Brain microvascular endothelial cell (primary cell): ENCODE measurements at places on chromosomes 12 and 14.
A peak's percentile ranks its signal among the peaks of the same experiment; 100 is the strongest.

GRCh38 chr12:22034709-22035506, 11.1 kb upstream of the CMAS start:
- DNase-seq: peak; percentile 36

DNA sequence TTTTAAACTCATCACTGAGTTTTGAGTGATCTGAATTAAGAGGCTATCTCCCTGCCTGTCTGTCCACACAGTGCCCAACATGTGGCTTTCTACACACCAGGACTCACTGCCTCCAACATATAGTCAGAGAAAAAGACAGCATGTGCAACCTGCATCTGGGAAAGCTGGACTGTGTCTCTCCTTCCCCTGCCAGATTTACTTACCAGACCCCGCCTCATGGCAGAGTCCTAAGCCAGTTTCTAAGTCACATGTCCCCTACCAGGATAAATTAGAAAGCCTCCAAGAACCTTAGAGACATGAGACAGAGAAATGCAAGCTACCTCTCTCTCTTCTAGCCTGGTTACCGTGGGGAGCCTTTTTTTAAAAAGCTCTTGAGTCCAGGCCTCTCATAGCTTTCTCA, 2.7 kb upstream of the HDAC7 start:
- no peak for DNase-seq

DNA sequence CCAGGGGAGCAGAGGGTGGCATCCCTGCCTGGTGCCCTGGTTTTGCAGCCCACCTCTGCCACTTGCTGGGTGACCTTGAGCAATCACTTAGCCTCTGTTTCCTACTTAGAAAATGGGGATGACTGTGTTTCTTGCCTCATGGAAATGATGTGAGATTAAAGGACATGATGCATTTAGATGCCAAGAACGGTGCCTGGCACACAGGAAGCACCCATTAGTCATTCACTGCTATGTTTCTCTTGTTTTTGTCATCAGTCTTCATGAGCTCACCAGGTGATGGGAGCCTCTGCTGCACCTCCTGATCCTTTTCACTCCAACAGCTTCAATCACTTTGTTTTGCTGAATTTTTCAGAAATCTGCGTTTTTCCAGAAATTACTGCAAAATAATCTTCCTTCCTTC, 23.6 kb upstream of the ATF1 start:
- no peak for DNase-seq

DNA sequence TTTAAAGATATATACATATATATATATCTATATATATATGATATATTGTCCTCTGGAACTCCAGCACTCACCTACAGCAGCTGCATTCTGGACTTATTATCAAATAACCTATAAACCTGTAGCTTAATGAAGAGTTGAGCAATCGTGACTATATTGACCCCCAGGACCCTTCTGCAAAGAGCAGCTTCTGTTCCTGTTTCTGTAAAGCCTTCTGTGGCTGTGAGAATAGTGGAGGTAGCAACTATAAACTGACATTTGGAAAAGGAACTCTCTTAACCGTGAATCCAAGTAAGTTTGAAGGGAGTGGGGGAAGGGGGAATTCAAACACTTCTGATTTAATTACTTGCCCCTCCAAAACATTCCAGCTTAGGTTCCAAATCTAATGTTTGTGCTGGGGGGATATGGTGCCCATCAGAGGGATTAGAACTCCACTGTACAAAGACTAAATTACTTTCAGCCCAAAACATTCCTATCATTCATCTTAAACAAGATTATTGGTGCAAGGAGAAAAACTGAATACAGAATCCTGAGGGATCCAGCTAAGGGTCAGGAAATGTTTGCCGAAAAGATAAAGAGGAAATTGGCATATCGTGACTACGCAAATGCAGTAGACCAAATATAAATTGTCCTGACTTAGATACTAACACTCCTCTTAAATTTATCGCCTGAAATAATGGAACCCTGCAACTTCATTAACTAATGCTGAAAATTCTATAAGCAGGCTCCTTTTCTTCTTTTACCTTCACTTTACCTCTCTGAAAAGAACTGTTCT, 106.1 kb downstream of the DAD1 start:
- no peak for DNase-seq

DNA sequence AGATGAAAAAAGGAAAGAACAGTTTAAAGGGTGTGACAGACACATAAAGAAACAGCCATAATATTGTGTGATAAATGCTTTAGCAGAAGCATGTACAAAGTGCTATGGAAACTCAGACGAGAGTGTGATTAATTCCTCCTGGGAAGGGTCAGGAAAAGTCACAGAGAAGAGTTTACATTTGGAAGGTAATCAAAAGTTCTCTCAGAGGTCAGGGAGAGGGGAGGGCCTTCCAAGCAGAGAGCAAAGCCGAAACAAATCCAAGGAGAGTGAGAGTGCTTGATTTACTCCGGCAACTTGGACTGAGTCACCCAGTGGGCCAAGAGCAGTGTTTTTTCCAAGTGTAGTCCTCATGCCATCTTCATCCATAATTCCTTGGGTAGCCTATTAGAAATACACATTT, 108.3 kb downstream of the IGF1 start:
- no peak for DNase-seq

- DNase-seq: no peak
These were observed 120.9 kb downstream of the DAAM1 start for GRCh38 chr14:59309291-59309900.

- no peak for DNase-seq
These were observed 11.8 kb upstream of the OTUB2 start for GRCh38 chr14:94014382-94014781.

GRCh38 chr14:21068521-21069387, 1.4 kb upstream of the ARHGEF40 start:
- DNase-seq: peak; percentile 39

DNA sequence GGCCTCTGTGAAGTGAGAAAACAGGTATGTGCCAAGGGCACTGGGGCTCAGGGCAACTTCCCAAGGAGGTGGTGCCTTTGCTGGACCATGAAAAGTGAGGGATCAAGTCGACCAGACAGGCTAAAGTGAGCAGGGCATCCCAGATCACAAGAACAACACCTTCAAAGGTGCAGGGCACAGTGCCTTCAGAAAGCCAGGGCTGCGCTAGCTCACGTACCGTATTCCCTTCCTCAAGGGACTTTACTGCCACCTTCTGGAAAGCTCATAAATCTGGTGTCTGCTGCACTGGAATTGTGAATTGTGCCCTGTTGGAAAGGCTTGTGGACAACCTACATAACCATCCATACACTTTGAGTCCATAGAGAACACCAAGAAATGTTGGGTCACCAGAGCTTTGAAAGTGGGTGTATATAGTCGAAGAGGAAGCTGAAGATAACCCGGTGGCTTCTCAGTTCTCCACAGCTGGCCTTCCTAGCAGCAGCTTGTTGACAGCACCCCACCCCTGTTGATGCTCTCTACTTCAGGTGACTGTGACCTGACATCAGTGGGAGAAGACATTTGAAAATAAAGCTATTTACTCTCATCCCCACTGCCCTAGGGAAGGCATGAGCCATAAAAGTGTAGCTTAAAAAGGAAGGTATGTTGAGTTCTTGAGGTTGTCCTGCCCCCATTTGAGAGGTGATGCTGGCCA, 24.5 kb downstream of the FIGNL2 start:
- DNase-seq: peak; percentile 37

- no peak for DNase-seq
These were observed 7.9 kb upstream of the RFLNA start for GRCh38 chr12:124286971-124287370.

GRCh38 chr14:78595797-78596196, 425.6 kb downstream of the NRXN3 start:
- DNase-seq: no peak

- DNase-seq: peak; percentile 3
These were observed 47.3 kb upstream of the GTF2A1 start for GRCh38 chr14:81268016-81268416.

DNA sequence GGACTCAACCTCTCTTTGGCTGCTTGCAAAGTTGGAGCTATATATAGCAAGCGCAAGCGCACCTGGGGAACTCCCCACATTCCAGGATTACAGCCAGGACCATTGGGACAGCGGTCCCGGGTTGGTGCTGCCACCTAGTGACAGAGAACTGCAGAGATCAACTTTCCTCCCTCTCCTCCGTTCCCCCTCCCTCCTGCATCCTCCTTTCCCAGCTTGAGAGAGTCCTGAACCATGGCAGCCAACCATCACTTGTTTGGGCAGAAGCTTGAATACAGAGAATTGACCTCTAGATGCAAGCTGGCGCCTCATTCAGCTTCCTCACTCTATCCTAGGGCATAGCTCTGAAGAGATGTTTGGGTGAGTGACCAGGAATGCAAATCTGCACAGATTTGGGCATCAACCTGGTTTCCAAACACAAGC, 17.4 kb upstream of the FLVCR2 start:
- peak; percentile 68 for DNase-seq

DNA sequence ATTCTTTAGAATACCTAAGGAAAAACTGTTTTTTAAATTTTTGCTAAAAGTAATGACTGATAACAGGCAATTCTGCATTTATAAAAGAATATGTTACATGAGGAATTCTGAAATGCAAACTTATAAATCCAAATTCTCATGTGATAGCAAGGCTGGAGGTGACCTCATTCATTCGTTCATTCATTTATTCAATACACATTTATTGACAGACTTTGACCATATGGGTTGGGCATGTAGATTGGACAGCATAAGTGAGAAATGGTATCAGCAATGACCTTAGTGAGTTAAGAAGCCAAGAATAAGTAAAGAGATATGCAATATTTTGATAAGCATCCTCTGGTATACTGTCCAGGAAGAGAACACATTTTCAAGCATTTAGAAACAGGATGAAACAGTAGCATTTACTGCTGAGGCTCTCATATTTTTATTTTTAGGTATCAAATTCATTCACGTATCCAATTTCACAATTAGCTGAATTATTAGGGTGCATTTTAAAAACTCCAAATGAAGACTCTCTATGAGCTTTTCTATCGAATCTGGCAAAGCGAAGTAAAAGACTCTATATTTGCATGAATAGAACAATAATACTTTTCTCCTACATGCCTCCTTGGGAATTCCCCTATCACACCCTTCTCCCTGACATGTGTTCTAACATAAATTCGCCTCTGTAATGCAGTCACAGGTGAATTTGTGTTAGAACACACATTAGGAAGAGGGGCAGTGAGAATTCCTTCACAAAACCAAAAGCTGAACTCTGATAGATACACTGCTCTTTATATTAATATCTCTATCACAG, 49.9 kb downstream of the PEBP1 start:
- no peak for DNase-seq

- peak; percentile 11 for DNase-seq
These were observed 260.6 kb upstream of the GARIN6 start for GRCh38 chr12:99386907-99387306.
